Body of pancreas (tissue), 4 donors: ENCODE measurements at places on chromosomes 13 and 19. TPM values are rescaled to one million over a fixed set of nuclear protein-coding genes. Genes with fewer than 3 reads are reported as not detected.

GRCh38 chr13:66069570-66069969 is 1160.6 kb downstream of the PCDH9 start:
- no peak for DNase-seq

GRCh38 chr19:14405380-14405757 is 13.8 kb downstream of the DDX39A start:
- no peak for DNase-seq

GRCh38 chr13:27927444-27928352 is 7.9 kb downstream of the PDX1 start:
- DNase-seq: peak; percentile 19

GRCh38 chr13:33227927-33228647 is 57.5 kb downstream of the STARD13 start:
- no peak for DNase-seq

The KLC3 gene
- total RNA-seq: 1.3 TPM

The PRDX2 gene
- 146 TPM for total RNA-seq

The GPR12 gene
- not detected for total RNA-seq
